ENCODE measurements at places on chromosomes 16 and 17.

DNA sequence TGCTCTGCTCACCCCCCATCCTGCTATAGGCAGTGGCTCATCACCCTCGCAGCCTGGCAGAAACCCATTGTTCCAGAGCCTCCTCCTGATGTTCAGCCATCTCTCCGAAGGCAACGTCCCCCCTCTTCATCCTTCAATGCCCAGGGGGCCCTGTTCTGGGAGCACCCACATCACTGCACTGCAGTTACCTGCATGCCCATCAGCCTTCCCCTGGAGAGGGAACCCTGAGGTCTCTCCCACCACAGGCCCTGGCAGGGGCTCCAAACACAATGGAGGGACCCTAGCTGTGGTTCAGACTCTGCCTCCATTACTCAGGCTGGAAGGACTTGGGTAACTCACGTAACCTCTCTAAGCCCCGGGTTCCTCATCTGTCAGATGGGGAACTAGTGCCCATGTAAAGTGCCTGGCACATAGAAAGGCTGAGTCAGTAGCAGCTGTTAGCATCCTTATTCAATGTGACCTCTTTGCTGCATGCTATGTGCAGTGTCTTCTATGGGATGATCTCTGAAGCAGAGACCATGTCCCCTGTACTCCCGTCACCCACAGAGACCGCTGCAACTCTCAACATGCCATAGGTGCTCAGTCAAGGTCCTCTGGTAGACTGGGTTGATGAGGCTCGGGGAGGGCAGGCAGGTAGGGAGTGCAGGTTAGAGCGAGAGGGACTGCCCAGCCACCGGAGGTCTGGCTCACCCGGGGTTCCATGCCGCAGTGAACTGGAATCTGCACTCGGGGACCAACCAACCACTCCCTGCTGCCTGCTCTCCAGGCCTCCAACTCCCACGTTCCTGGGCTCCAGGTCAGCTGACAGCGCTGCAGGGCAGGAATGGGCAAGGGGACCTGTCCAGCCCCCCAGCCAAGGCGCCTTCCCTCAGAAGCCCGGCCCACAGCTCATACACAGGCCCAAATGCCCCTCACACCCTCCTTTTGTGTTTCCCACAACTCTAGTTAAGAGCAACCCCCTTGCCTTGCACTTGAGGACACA, 233.2 kb downstream of the ZNF423 start:
- no peak for DNase-seq

DNA sequence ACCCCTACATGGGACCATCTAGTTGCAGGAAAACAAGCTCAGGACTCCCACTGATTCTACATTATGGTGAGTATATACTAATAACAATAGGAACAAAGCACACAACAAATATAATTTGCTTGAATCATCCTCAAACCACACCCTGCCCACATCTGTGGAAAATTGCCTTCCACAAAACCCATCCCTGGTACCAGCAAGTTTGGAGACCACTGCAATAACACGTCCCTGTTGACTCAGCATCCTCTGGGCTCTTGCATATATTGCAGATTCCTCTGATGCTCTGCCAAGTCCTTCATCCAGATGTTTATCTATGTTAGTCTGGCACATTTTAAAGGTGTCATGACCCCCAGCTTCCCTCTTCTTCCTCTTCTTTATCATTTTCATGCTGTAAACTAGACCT, 138.4 kb downstream of the PCTP start:
- no peak for DNase-seq

- DNase-seq = peak; percentile 56
Measured at GRCh38 chr17:33753452-33753851, 460.4 kb upstream of the ASIC2 start.

GRCh38 chr17:57833179-57833939, 16.5 kb downstream of the MRPS23 start:
- peak; percentile 84 for DNase-seq

- DNase-seq = peak; percentile 5
Measured at GRCh38 chr17:10398352-10398751, 23.4 kb downstream of the MYH8 start.

DNA sequence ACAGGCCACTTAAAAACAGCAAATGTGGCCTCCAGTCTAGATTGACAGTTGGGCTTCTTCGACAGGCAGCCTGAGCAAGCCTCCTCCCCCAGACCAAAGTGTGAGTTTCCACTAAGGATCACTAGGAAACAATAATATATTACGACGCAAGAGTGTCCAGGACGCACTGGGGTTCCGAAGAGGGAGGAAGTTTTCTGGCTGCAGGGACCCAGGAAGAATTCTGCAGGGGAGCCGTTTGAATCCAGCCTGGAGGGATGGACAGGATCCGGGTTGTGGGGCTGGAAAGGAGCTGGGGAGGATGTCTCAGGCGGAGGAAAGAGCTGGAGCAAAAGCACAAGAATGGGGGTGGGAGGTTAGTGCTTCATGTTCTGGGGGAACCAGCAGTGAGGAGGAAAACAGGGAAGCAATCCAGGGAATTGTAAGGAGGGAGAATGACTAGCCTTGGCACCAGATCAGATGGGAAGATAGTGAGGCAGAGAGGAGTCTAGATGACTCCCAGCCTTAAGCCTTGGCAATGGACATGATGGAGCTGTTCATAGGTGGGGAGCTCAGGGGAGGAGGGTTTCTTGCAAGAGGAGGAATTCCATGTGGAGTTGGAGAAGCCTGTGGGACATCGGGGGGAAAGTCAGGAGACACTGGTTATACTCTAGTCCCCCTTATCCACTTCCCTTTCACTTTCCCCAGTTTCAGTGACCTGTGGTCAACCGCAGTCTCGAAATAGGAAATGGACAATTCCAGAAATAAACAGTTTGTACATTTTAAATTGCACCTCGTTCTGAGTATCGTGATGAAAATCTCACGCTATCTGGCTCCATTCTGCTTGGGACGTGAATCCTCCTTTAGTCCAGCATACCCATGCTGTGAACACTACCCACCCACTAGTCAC, 26.6 kb downstream of the NGFR start:
- peak; percentile 64 for DNase-seq

GRCh38 chr16:81669473-81670350, 109.4 kb upstream of the PLCG2 start:
- no peak for DNase-seq

- no peak for DNase-seq
Measured at GRCh38 chr17:49495842-49496182, 719 bp downstream of the NGFR start.

DNA sequence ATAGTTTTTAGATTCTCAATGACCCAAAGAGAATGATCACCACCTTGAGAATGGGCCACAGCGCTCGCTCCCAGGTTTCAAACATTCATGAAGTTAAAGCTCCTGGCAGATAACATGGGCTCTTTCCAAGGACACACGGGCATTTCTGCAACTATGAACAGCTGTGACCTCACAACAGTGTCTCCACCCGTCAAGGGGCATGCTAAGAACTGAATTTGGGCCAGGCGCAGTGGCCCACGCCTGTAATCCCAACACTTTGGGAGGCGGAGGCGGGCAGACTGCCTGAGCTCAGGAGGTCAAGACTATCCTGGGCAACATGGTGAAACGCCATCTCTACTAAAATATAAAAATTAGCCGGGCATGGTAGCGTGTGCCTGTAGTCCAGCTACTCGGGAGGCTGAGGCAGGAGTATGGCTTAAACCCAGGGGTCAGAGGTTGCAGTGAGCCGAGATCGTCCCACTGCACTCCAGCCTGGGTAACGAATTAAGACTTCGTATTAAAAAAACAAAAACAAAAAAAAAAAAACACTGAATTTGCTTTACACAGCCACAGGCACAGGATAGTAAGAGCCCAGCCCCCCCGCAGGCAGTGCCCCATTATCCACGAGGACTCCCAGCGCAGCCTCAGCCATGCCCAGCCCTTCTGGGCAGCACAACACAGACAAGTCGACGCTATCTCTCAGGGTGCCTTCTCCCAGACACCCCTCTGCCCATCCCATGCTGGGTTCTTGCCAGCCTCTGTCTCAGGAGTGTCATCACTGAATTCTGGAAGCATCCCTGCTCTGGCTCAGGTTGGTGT, 7.2 kb downstream of the USP7 start:
- no peak for DNase-seq

DNA sequence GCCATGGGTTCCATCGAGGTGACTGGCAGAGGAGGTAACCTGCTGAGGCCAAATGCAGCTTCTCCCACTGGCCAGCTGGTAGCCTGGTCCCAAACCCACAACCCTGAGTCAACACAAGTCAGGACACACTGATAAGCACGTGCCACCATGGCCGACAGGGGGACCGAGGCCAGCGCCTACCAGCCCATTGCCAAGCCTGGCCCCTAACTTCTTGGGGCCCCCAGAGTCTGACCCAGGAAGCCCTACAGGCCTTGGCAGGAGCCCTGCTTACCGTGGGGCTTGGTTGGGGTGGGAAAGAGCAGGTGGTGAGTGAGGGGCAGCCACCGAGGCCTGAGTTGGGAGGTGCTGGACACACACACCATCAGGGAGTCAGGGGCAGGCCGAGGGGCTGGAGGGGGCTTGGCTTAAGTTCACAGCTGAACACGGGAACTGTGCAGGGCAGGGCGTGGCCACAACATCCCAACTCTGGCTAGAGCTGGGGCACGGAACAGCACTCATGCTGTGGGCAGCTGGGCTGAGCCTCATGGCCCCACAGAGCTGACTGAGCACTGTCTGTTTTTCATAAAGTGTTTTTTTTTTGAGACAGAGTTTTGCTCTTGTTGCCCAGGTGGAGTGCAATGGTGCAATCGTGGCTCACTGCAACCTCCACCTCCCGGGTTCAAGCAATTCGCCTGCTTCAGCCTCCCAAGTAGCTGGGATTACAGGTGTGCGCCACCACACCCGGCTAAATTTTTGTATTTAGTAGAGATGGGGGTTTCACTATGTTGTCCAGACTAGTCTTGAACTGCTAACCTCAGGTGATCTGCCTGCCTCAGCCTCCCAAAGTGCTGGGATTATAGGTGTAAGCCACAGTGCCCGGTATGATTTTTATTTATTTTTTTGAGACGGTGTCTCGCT, 5.5 kb downstream of the MRPL28 start:
- no peak for DNase-seq

GRCh38 chr17:29559640-29560039, 7.2 kb downstream of the ABHD15 start:
- DNase-seq = no peak

- no peak for DNase-seq
Measured at GRCh38 chr17:67148352-67148751, 96.6 kb downstream of the HELZ start.

- DNase-seq = no peak
Measured at GRCh38 chr16:80719573-80719972, 84.8 kb downstream of the CDYL2 start.

DNA sequence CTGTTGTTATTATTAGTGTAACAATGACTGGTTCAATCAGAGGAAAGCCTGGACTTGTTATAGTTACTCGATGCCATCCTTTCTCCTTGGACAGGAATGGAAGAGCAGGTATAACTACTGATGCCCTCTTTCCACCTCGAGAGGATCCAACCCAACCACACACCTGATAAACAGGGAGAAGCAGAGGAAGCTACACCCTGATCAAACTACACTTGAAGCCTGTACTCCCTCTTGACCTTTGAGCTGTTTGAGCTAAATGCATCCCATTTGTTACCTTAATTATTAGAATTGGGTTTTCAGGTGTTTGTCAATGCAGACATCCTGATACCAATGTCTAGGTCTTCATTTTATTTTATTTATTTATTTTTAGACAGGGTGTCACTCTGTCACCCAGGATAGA, 23.7 kb upstream of the HLF start:
- no peak for DNase-seq

GRCh38 chr16:72908362-72909167, 139.4 kb downstream of the ZFHX3 start:
- DNase-seq = peak; percentile 17
